CD4-positive, alpha-beta T cell treated with Interleukin-2 at 100 ng/mL for 4 hours (primary cell): ENCODE measurements at places on chromosomes 5 and 9.

DNA sequence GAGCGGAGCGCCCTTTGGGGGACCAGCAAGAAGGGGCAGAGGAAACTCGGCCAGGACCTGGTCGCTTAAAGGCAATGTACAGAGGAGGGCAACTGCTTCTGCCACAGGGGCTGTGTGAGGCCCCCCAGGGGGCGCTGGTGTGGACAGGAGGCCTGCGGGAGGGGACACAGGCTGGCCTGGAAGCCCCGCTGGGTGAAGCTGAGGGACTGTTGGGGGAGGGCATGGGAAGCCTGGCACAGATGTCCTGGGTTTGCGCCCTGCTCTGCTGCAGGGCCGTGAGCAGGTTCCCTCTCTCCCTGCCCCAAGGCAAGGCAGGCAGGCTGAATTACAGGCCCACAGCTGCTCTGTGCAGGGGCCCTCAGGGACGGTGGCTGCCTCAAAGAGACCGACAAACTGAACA is 5.4 kb downstream of the MED22 start:
- DNase-seq = no peak

- DNase-seq = no peak
These were observed 18.2 kb downstream of the TTC23L start for GRCh38 chr5:34857161-34857560.

- DNase-seq = no peak
These were observed 41.9 kb downstream of the HMGXB3 start for GRCh38 chr5:150042459-150042858.

- DNase-seq = no peak
These were observed 11.0 kb upstream of the SH3RF2 start for GRCh38 chr5:145925353-145925752.

GRCh38 chr5:130166839-130167490 is 262.7 kb downstream of the CHSY3 start:
- DNase-seq = no peak

GRCh38 chr5:95864456-95864855 is 41.9 kb upstream of the GLRX start:
- no peak for DNase-seq

DNA sequence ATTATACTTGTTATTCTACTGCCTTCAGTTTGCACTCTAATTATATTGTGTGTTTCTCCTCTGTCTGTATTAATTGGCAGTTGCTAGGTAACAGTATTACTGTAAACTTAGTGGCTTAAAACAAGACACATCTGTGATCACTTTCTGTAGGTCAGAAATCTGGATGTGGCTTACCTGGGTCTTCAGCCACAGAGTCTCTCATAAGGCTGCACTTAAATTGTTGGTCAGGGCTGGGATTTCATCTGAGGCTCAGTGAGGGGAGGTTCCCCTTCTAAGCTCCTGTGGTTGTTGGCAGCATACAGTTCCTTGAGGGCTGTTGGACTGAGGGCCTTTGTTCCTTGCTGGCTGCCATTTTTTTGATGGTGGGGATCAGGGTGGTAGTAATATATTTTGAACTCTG is 68.8 kb downstream of the SLC44A1 start:
- no peak for DNase-seq

DNA sequence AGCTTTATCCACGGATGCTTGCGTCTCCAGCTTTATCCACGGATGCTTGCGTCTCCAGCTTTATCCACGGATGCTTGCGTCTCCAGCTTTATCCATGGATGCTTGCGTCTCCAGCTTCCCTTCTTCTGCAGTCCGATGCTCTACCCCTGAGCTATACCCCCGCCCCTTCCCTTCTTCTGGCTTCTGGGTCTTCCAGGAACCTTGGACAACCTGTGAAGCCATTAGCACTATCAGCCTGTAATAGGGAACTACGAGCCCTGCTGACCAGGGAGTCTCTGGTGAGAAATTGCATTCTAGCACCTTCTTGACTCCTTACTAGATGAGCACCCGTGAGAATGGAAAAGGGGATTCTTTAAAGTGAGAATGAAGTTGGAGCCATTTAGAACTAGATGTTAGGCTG is 39.1 kb upstream of the SH3PXD2B start:
- DNase-seq = no peak

- DNase-seq = no peak
These were observed 8.3 kb downstream of the OLFM1 start for GRCh38 chr9:135095470-135096407.

DNA sequence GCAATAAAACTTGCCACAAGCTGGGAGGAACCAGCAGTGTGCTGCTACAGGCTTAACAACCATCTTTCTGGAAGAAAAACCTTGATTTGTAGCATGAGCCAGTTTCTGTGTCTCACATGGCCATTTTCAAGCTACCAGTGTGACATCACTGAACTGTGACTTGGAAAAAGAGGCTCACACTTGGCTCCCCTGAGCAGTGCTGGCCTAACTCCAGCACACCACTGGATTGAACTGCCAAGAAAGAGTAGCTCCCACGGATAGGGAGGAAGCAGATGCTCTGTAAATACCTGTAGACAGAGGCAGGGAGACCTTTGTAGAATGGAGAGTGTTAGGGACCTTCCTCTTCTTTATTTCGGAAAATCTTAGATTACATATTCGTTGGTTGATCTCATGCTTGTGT is 197.9 kb downstream of the SH3GL2 start:
- DNase-seq = no peak

- no peak for DNase-seq
These were observed 9.5 kb downstream of the PSAT1 start for GRCh38 chr9:78306222-78307076.

GRCh38 chr5:140131967-140132409 is 6.3 kb downstream of the IGIP start:
- peak; percentile 10 for DNase-seq

GRCh38 chr5:168263121-168263520 is 28.3 kb upstream of the WWC1 start:
- DNase-seq = no peak

DNA sequence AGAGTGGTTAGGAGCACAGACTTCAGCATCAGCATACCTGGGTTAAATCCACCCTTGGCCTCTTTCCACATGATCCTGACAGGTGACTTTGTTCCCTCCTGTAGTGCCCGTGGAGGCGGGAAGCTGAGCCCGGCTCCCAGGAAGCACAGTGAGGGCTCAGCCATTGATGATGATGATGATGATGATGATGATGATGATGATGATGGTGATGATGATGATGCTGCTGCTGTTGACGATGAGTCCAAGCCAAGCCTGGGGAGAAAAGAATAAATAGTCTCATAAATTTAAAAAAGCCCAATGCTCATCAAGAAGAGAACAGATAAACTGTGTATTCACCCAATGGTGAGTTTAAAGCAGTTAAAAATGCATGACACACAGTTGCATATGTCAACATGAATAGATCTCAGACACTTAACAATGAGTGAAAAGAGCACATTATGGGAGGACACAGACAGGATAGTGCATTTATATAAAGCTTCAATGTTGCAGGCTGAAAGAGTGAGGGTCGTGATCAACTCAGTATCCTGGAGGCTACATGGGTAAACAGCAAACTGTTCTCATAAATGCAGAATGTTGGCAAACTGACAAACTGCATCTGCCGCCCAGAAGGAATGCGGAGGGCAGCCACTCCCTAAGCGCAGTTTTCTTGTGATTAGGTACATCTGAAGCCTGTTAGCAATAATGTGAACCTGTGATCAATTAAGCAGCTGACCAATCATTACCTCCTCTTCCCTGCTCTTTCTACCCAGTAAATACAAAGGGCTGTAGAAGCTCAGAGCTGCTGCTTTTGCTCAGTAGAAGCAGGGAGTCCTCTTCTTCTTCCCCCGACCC is 11.7 kb upstream of the CFAP157 start:
- DNase-seq = no peak

GRCh38 chr5:177312649-177313181 is 1.0 kb upstream of the MXD3 start:
- no peak for DNase-seq

GRCh38 chr5:151896031-151896691 is 28.5 kb downstream of the GLRA1 start:
- DNase-seq = no peak

DNA sequence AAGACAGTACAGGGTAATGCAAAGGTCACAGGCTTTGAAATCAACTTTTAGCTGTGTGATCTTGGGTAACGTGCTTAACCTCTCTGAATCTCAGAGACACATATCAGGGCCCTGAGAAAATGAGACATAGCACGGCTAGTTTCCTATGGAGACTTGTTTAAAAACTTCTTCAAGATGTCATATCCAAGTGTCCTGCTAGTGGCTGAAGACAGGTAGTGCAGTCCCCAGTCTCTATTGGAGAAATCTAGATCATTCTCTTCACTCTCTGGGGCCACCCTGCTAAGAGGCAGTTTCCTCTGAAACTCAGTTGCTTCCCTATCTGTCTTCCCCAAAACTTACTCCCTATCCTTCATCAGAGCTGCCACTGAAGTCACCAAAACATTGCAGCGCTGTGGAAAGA is 30.3 kb upstream of the GRXCR2 start:
- DNase-seq = no peak
